Nephron progenitor cell (in vitro differentiated cells): ENCODE measurements at places on chromosomes 5 and 9.

DNA sequence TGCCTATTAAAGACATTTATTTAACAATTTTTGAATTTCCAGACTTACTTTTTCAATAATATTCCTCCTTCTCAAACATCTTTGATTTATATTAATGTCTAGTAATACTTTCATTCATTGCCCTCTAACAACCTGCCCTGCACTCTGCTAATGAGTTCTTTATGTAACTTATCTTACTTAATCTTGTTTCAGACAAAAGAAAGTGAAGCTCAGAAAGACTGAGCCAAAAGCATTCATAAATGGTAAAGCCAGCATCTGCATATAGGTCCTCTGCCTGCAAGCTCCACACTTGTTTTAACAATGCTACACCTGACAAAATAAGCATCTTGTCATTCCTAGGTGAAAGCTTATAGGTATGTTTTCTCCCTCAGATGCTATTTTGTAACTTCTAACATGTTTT lies 2.4 kb upstream of the TNPO1 start:
- no peak for DNase-seq

- no peak for DNase-seq
Observed at GRCh38 chr9:94692601-94693000, 33.9 kb upstream of the AOPEP start.

DNA sequence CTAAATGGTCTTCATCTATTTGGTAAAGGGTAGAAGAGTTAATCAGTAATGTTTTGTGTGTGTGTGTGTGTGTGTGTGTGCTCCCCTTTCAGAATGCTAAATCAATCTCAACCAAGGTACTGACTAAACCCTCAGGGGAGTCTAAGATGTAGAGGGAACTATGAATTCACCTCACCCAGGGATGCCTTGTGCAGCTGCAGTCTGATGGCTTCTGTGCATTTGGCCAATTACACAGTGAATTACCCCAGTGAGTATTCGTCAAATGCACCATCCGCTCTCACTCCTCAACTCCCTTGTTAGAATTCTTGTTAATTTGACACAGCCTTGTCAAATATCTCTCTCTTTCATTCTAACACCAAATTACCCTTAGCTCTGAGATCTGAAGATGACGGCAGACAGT lies 234.6 kb downstream of the GABRB2 start:
- no peak for DNase-seq

GRCh38 chr9:38662763-38663593 lies 42.6 kb upstream of the ANKRD18A start:
- DNase-seq: no peak

GRCh38 chr9:22863106-22863505 lies 416.5 kb downstream of the DMRTA1 start:
- no peak for DNase-seq

- no peak for DNase-seq
Observed at GRCh38 chr5:157511651-157512644, 51.9 kb downstream of the NIPAL4 start.

DNA sequence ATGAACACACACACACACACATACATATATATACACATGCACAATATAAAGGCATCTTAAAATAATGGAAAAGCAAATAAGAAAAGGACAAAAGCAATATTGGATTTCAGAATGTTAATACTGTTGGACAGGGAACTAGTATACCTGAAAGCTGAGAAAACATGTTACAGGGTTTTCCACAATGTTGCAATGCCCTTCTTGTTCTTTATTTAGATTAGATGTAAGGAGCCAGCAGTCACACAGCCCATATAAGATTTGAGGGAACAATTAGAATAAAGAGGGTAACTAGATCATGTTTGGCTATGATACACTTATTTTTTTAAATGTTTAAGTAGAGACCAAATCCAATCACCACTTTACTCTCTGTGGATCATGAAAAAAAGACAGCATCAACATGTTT lies 61.7 kb downstream of the SH3TC2 start:
- DNase-seq: no peak

GRCh38 chr5:10577371-10578292 lies 13.8 kb downstream of the ANKRD33B start:
- no peak for DNase-seq

GRCh38 chr5:116411101-116411571 lies 163.5 kb downstream of the SEMA6A start:
- DNase-seq: no peak

GRCh38 chr5:154580422-154580821 lies 102.4 kb upstream of the HAND1 start:
- no peak for DNase-seq

- DNase-seq: no peak
Observed at GRCh38 chr5:93580927-93581445, at the start of gene NR2F1-AS1. TSS of gene NR2F1-AS1 (minus strand) at chr5:93581219.

DNA sequence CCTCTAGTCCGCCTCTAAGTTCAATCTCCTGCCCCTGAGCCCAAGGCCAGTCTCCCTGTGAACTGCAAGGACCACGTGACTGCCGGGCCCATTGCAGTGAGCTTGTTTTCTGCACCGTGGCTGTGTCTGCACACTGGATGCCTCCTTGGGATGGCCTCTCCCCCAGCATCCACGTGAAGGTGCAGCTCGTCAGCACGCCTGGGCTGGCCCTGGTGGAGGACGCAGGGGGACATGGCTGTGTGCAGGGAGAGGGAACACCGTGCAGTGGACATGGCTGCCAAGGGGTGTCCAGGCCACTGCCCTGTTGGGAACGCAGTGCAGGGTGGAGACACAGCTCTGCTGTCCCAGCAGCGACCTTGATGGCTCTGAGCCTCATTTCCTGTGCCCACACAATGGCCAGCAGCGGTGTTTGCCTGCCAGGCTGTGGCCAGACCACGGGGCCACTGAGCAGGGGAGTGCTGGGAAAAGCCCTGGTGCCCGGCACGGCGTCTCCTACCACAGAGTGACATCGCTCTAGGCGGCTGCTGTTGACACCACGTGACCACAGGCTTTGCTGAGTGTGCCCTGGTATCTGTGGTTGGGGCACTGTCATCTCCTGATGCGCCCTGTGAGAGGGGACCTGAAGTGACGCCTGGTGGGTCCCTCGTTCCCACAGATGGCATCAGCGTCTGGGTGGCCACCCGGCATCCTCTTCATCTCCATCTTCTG lies 26.9 kb upstream of the EXOC3 start:
- DNase-seq: peak; percentile 29
